ENCODE measurements at places on chromosomes 7 and 10.

DNA sequence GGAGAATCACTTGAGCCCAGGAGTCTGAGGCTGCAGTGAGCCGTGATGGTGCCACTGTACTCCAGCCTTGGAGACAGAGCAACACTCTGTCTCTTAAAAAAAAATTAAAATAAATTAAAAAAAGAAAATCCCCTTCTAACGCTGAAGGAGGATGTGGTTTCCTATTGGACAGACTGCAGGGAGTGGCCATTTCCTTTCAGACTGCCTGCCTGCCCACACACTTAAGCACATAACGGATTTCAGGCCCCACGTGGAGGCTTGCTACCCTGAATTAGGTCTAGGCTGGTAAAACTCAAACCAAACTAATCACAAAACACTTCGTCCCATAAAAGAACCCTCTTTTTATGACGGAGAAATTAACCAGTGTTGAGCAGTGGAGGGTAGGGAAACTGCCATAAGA lies 34.0 kb downstream of the GATA3 start:
- no peak for DNase-seq

GRCh38 chr7:136655414-136655813 lies 213.0 kb upstream of the CHRM2 start:
- no peak for DNase-seq

GRCh38 chr7:774161-775109 lies 47.4 kb upstream of the PRKAR1B start:
- DNase-seq, result peak; percentile 85

GRCh38 chr7:101119876-101120275 lies 7.0 kb upstream of the SERPINE1 start:
- no peak for DNase-seq

- DNase-seq, result no peak
These were observed 37.3 kb downstream of the MET start for GRCh38 chr7:116709336-116709735.

GRCh38 chr7:131720703-131721102 lies 164.3 kb upstream of the PODXL start:
- DNase-seq, result no peak

DNA sequence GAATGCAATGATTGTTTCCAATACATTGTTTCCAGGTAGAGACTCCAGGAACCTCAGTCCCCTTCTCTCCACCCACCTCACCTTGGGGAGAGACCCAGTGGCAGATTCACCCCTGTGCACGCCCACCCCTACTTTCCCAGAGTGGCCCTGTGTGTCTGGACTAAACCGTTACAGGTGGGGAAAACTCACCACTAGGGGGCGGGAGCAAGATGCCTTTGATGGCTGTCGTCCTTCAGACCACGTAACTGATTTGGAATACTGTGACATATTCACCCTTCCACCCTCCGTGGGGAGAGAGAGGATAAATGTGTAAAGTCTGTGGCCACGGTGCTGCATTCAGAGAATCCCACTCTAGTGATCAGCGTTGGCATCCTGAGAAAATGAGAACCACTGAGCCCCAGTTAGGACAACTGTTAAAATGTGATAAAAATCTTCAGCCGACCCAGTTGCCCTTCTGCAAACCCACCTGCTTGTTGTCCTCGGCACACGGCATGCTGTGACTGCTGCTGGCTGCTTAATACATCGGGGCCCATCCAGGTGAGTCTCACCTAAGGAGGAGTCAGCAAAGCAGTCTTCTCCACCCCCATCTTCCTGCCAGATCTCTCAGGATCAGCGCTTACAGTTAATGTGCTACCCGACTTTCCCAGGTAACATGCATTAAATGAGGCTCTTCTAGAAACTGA lies 41.5 kb upstream of the NMT2 start:
- peak; percentile 84 for DNase-seq

Data from nephron progenitor cell (in vitro differentiated cells).